ENCODE measurements at places on chromosomes 5 and 9. TPM values are rescaled to one million over a fixed set of nuclear protein-coding genes. Genes with fewer than 3 reads are reported as not detected.

GRCh38 chr5:97979740-97980139 lies 793.7 kb upstream of the RGMB start:
- DNase-seq: no peak

GABBR2 gene
- total RNA-seq: not detected

GRCh38 chr9:100294806-100295205 lies 57.9 kb downstream of the TEX10 start:
- DNase-seq: no peak

DNA sequence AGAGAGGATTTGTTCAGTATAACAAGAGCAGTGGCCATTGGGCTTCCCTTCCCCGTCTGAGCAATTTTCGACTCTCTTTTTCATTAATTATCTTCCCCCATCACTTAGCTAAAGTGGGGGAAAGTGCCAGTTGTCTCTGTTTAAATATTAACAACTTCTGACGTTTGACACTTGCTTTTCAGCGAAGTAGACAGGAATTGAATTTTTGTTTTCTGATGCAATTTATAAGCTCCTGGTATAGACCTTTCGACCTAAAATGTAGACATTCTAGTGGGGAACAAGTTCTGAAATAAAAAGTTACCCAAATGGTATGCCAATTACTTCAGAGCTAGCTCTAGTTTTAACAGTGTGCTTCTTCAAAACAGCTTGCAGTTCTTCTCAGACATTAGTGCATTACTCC lies 100.6 kb downstream of the ITGA1 start:
- DNase-seq: no peak

DNA sequence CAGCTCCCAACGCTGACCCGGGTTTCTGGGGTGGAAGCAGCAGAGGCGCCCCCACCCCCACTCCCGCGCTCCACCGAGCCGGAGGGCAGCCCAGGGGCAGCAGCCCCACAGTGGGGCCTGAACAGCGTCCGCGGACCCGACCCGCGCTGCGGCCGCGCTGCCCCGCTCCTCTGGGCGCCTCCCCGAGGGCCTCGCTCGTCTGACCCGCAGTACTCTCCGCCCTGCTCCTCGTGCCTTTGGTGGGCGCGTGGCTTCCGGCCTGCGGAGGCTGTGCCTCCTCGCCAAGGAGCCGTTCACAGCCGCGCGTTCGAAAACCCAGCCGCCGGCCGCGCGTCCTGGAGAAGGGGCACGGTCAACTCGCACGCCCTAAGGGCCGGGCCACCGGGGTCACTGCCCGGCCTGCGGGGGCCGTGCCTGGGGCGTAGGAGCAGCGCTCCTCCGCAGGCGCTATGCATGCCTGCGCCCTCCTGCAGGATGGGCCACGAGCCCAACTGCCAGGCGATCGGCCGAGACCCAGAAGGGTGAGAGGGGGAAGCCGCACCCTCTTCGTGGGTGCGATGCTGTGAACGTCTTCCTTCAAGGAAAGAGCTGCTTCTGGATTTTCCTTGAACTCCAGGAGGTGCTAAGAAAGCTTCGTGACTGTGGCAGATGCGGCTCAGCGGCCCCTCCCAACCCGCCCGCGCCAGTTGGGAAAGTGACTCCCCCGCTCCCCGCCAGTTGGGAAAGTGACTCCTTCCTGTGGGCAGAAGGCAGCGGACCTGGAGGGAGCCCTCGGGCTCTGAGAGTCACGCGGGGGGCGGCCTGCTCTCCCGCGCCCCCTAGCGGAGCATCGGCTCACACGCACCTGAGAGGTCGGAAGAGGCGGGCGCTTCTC lies 82.7 kb downstream of the HSD17B3 start:
- peak; percentile 48 for DNase-seq

DNA sequence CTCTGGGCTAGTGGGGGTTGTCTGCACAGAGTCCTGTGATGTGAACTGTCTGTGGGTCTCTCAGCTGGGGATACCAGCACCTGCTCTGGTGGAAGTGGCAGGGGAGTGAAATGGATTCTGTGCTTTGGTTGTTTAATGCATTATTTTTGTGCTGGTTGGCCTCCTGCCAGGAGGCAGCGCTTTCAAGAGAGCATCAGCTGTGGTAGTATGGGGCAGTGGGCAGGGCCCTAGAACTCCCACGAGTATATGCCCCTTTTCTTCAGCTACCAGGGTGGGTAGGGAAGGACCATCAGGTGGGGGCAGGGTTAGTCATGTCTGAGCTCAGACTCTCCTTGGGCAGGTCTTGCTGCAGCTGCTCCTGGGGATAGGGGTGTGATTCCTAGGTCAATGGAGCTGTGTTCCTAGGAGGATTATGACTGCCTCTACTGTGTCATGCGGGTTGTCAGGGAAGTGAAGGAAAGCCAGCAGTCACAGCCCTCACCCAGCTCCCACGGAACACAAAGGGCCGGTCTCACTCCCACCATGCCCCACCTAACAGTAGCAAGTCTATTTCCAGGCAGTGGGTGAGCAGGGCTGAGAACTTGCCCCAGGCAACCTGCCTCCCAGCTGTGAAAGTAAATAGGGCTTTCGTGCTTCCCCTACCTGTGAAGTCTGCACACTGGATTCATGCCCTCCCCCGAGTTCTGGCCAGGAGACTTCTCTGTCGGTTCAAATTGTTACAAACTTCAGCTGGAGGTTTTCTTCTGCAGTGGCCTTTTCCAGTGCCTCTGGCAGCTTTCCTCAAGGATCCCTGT lies 25.7 kb upstream of the FAM81B start:
- DNase-seq: no peak

- DNase-seq: no peak
Observed at GRCh38 chr5:757346-757930, 27.1 kb downstream of the ZDHHC11B start.

GRCh38 chr5:33941090-33941489 lies 4.9 kb downstream of the RXFP3 start:
- no peak for DNase-seq

GRCh38 chr9:127169575-127169883 lies 47.1 kb upstream of the ANGPTL2 start:
- DNase-seq: peak; percentile 33

- DNase-seq: no peak
Observed at GRCh38 chr9:8552732-8553131, 753.2 kb upstream of the DMAC1 start.

DNA sequence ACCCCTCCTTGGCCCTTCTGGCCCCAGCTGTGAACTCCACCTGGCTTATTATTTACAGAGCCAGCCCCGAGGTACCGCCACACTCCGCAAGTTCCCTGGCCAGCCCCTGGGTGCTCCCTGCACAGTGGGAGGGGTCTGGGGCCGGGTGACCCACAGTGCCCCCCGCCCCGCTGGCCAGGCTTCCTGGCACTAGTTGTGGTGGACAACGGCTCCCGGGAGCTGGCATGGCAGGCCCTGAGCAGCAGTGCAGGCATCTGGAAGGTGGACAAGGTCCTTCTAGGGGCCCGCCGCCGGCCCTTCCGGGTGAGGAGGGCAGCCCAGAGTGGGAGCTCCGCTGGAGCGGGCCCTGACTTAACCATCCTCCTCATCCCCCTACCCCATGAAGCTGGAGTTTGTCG lies 3.9 kb downstream of the MAMDC4 start:
- no peak for DNase-seq

GRCh38 chr9:73230251-73230650 lies 78.6 kb downstream of the ANXA1 start:
- DNase-seq: no peak

DNA sequence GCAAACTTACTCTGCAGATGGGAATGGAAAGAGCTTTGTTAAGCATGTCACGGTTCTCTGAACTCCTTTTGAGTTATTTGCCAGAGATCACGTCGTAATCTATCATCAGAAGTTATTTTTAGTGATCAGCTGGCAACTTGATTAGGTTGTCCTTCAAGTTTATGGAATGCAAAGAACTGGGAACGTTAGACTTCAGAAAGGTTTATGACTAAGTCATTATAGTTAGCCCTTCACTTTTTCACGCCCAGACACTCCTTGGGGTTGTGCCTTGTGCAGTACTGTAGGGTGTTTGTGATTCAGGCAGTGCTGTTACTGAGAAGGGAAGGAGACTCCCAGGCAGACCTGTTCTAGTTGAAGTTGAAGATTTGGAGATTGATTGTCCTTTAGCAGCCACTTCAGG lies 26.8 kb upstream of the PHF2 start:
- DNase-seq: no peak

SPATA31A3 gene
- total RNA-seq: not detected

CCL19 gene
- total RNA-seq: not detected

DNA sequence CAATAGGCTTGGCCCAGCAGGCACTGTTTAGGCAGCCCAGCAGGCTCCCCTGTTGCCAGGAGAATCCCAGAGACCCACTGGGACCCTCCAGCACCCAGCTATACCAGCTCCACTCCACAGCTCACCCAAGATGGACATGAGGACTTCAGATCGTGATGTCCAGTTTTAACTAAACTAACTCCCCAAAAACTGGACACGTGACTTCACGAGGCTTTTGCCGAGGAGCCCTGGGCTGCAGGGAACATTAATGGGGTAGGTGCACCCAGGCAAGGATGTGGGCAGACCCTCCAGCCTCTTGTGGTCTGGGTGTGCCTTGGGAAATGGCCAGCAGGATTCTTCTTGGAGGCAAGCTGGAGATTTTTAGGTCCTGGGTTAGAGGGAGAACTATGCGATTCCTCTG lies 8.9 kb upstream of the NKD2 start:
- DNase-seq: no peak

DNA sequence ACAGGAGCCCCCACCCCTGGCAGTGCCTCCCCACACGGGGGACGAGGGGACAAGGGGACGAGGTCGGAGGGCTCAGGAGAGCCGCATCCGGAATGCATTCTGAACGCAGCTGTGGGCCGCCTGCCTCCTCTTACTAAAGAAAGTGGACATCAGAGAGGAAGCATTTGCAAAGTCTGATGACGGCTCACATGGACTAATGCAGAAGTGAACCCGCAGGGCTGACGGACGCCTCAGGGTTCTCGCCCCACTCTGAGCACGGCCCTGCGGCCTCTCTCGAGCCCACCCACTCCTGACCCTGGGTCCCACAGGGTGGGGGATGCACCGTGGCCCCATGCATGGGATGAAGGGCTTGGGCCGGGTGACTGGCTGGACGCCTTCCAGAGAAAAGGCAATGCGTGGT lies 5.9 kb downstream of the LPCAT1 start:
- peak; percentile 38 for DNase-seq

DNA sequence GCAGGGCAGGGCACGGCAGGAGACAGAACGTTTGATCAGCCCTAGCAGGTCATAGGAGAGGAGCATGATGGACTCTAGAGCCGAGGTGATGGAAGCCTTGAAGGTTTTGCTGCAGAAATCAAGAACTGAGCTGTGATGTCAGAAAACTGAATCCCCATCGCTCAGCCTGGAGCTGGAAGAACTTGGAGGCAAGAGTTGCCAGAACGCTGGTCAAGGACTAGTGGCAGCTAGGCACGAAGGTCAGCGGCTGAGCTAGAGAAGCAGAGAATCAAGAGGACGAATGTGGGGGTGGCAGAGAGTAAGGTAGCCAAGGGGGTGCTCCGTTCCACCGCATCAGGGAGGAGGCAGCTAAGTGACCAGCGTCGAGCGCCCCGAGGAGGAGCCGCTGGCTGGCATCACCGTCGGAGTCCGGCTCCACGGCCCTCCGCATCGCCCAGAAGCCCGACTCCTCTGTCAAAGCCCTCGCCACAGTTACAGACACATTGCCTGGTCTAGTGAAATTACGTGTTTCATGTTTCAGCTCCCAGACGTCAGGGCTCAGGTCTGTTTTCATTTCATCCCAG lies 1.2 kb upstream of the GALNT10 start:
- no peak for DNase-seq

- DNase-seq: no peak
Observed at GRCh38 chr5:41334221-41334620, 120.9 kb upstream of the C6 start.

- no peak for DNase-seq
Observed at GRCh38 chr5:149646564-149646963, 65.3 kb downstream of the ARHGEF37 start.

DNA sequence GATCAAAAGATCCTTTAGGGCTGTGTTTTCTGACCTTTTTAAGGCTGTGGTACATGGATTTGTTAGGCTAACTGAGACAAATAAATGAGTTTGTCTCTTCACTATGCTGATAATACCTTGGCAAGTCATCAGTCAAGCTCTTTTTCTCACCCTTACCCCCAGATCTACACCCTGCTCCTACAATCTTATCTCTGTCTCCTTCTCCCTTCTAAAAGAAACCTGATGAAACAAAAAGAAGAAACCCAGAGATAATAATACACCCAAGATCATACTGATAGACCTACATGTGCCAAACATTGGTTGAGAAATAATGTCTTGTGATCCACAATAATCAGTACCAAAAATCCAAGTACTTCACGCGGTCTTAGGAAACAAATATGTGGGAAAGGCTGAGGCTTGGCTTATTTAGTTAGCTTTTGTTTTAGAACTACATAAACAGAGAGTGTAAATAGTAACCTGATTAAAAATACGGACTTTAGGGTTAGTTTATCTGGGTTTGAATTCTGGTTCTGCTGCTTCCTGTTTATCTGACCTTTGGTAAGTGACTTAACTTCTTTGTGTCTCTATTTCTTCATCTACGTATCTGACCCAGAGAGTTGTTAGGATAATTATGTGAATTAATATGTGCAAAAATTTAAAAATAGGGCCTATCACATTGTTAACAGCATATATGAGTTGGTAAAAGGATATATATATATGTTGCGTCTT lies 24.8 kb upstream of the PDCD1LG2 start:
- DNase-seq: no peak

FOXD4L6 gene
- total RNA-seq: not detected

PCDHGA3 gene
- total RNA-seq: 0.15 TPM

C5orf52 gene
- total RNA-seq: not detected

- DNase-seq: no peak
Observed at GRCh38 chr5:64765804-64766504, 2.5 kb downstream of the SREK1IP1 start.

- peak; percentile 74 for DNase-seq
Observed at GRCh38 chr9:34988218-34989002, 1.1 kb upstream of the DNAJB5 start.

TGFBI gene
- total RNA-seq: 0.42 TPM

SPATA31D4 gene
- not detected for total RNA-seq

NUTM2G gene
- total RNA-seq: not detected

GRCh38 chr9:115517335-115518075 lies 399.5 kb upstream of the TNC start:
- no peak for DNase-seq

DNA sequence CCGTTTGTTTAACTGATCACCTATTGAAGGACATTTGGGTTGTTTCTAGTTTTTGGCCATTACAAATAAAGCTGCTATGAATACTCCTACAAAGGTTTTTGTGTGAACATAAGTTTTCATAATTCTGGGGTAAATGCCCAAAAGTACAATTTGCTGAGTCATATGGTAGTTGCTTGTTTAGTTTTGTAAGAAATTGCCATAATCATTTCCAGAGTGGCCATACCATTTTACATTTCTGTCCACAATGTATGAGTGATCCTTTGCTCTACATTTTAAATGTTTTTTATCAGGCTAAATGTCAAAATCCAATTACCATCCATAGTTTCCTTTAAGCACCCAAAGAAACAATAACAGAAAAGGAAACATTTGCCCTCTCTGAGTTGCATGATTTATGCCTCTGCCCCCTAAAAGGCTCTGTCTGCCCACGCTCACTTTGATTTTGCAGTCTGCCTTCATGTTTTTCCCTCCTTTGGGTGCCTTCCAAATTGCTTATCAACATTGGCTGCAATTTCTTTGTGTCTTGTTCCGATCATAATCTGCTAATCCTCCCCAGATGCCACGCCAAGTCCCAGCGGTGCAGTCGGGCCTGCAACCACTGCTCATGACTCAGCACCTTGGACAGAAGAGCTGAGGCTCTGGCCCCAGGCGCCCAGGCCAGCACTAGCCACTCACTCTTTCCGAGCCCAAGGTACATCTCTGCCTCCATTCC lies 339.2 kb downstream of the PIK3R1 start:
- DNase-seq: no peak

- DNase-seq: no peak
Observed at GRCh38 chr5:3414371-3414770, 181.3 kb upstream of the IRX1 start.

All from activated CD8-positive, alpha-beta memory T cell treated with anti-CD3 and anti-CD28 coated beads, Interleukin-2, amount 10 ng/mL, durations not matched to agents 7 days and 5 days (primary cell).